ENCODE measurements at places on chromosomes 1 and 21.

DNA sequence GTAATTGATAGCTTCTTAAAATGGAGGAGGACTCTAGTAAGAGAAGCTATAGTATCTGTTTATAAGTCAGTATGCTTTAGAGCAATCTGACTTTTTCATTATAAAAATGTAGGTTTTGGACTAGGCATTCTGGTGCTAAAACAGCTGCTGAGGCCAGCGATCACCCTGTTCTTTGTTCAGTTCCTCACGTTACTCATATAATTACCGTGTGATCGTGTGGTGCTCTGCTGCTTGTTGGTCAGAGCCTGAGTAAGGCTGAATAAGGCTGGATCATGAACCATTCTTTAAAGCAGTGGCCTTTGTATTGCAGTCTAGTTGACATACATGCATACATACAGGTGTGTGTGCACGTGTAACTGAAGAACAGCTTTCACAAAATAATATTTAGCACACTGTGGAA lies 25.2 kb downstream of the CDC42 start:
- DNase-seq, result no peak

DNA sequence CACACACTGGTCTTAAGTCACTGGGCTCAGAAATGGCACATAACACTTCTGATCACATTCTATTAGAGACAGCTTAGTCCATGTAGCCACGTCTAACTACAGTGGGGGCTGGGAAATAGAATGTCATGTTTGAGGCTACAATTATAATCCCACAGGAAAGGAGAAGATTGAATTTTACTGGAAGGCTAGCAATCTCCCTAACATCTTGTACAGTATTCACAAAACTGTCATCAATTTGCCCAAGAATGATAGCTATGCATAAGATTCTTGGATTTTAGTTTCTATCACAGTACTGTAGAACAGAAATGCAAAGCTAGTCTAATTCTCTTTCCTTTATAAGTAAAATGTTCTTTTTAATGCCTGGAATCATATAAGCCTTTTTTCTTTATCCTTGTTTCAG lies 12.7 kb upstream of the ZMYM6 start:
- no peak for DNase-seq

DNA sequence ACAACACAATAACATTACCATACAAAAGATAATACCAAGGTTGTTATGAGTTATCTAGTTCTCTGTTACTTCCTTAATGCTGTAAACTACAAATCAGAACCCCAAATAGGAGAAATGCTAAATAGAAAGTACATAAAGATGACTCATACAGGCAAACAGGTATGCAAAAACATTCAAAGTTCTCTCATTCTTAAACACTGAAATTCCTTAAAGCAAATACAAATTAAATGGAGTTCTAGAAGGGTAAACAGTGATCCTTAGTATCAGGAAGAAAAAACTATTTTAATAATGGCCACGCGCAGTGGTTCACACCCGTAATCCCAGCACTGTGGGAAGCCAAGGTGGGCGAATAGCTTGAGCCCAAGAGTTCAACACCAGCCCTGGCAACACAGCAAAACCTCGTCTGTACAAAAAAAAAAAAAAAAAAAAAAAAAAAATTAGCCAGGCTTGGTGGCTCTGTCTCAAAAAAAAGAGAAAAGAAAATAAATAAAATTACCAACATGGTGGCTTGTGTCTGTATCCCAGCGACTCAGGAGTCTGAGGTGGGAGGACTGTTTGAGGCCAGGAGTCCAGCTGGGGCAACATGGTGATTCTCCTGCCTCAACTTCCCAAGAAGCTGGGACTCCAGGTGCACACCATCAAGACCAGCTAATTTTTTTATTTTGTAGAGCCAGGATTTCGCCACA lies 17.5 kb downstream of the FBXO42 start:
- no peak for DNase-seq

DNA sequence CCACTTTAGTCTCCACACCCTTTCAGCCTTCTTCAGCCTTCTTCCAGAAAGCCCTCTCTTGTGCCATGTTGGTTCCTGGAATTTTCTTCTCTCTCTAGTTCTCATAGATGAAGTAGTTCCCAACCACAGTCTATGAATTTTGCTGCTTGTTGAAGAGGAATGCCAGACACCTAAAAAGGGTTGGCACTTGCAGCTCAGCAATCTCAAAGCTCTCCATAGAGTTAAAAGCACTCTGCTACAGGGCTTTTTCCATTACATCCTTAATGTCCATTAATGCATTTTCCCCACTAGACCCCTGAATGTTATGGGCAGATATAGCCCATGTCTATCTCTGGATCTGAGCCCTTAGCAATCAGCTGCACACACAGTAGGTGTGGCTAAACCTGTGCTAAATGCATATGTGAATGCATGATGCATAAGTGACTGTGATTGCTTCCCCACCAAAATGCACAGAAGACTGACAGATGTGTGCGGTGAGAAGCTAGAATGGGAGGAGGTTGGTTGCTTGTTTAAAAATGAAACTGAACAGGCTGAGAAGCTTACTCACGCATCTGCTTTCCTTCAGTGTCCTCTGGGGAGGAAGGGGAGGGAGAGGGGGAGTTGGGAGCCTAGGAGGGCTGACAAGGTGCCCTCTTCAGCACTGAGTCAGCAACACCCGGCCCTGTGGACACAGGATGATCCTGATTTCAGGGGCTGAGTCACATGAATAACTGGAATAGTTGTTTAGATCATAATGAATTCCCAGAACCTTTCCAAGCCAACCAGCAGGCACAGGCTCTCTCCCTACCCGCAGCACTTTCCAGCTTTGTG lies 146.1 kb upstream of the FGGY start:
- no peak for DNase-seq

- no peak for DNase-seq
Measured at GRCh38 chr1:171263901-171264300, 15.6 kb downstream of the FMO1 start.
